HS-5 (cell line): ENCODE measurements at places on chromosomes 16 and 17.

DNA sequence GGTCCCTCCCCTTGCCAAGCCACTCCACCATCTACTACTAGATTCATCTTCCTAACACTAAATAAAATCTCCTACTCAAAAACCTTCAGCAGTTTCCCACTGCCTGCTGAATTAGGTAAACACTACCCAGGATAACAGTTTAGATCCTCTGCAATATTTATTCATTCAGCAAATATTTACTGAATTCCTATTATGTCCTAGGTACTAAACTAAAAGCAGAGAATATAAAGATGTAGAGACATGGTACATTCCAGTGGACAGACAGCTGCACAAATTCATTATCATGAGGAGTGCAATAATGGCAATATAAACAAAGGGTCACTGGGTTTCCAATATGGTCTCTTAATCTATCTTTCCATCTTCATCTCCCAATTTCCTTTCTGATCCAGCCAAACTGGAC lies 30.7 kb upstream of the HOXB13 start:
- DNase-seq, result no peak

GRCh38 chr17:50065056-50065455 lies 9.1 kb downstream of the ITGA3 start:
- DNase-seq, result no peak

- no peak for DNase-seq
These were observed 82.5 kb upstream of the TNRC6C start for GRCh38 chr17:77875881-77876509.

GRCh38 chr16:75236736-75237397 lies 14.6 kb downstream of the BCAR1 start:
- no peak for DNase-seq

GRCh38 chr16:3059041-3059722 lies 6.3 kb upstream of the IL32 start:
- DNase-seq, result peak; percentile 46

DNA sequence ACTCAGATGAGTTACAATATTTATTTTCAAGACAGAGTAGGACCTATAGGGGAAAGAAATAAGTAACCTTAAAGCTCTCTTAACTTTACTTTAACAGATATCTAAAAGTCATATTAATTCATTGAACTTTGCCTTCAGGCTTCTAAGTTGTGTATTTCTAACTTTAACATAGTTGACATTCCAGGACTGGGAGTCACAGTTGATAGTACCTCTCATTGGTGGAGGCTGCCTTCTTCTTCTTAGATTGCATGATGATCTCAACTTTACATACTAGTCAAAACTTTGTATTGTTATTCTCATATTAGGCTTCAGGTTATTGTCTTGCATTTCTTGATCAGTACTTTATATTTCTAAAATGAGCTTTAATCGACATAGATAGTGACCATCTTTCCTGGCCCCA lies 350.1 kb upstream of the KIF2B start:
- DNase-seq, result no peak

DNA sequence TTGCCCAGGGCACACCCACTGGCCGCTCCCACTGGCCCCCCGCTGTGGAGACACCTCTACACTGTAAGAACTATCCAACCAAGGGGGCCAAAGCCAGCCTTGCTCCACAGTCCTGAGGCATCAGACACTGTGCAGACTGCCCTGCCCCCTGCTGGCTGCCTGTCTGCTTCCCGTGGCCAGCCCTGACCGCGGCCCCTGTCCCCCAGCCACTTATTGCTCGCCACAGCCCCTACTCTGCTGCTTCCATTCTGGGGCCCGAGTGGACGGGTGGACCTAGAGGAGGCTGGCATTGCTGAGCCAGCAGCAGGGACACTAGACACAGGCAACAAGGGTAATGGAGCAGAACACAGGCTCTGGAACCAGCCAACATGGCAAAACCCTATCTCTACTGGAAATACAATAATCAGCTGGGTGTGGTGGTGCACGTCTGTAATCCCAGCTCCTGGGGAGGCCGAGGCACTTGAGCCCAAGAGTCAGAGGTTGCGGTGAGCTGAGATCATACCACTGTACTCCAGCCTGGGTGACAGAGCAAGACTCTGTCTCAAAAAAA lies 19.7 kb upstream of the LRRC37A3 start:
- no peak for DNase-seq

DNA sequence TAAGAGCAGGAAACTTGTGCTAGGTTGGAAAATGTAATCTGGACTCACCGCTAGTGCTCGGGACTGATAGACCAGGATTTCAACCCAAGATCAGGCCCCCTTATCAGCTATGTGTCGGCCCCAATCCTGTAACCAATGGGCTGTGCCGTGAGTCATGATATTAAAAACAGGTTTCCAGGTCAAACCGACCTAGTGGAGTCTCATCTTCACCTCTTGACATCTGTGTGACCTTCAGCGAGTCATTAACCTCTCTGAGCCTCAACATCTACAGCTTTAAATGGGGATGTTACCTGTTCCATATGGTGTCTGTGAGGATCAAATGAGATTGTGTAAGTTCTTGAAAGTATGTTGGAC lies 512 bp downstream of the PMM2 start:
- DNase-seq, result peak; percentile 9

DNA sequence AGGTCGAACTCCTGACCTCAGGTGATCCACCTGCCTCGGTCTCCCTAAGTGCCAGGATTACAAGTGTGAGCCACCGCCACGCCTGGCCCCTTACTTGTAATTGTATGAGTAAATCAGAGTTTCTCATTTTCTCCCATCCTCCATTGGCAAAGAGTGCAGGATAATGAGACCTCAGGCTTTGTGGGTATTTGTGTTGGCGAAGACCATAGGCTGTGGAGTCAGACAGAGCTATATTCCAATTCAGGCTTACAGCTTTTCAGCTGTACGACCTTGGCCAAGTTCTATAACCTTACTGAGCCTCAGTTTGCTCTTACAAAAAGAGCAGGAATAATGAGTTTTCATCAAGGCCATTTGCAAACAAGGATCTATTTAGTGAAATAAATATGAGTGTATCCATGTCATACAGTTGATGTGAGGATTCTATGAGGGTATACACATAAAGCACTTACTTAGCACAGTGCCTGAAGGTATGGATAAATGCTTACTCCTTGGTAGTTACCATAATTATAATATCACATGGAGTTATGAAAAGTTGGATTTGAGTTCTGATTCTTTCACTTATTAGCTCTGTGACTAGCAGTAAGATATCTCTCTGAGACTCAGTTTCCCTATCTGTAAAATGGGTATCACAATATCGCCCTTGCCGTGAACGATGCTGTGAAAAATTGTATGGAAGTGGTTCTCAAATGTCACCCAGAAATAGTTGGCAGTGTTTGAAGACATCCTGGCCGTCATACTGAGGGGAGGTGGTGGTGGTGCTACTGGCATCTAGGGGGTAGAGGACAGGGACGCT lies 25.6 kb upstream of the CPPED1 start:
- no peak for DNase-seq

GRCh38 chr17:28187931-28188330 lies 131.1 kb upstream of the TMEM97 start:
- DNase-seq, result no peak

- DNase-seq, result no peak
These were observed at the start of the genes ABI3 and GNGT2 for GRCh38 chr17:49210158-49211029. Gene ABI3 (plus strand): TSS chr17:49210707. CDS start chr17:49210725, 18 bp downstream. Gene GNGT2 (minus strand): TSS chr17:49210574. CDS start chr17:49207422, 3,152 bp downstream.

- no peak for DNase-seq
These were observed 15.4 kb downstream of the REXO5 start for GRCh38 chr16:20821682-20822081.

GRCh38 chr16:81891736-81892364 lies 112.8 kb downstream of the PLCG2 start:
- DNase-seq, result no peak

GRCh38 chr17:1123393-1123831 lies 56.4 kb downstream of the ABR start:
- no peak for DNase-seq

DNA sequence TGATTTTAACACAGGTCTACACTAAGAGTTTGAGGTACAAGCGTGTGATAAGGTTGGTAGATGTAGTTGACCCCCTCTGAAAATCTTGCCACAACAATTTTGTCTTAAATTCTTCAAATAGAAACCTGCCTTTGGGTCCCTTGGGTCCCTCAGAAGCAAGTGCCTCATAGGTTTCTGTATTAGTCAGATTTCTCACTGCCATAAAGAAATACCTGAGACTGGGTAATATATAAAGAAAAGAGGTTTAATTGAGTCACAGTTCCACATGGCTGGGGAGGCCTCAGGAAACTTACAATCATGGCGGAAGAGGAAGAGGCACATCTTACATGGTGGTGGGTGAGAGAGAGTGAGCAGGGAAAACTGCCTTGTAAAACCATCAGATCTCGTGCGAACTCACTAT lies 301.2 kb downstream of the MAP2K6 start:
- DNase-seq, result no peak

GRCh38 chr17:61420745-61421398 lies 21.2 kb downstream of the TBX2 start:
- no peak for DNase-seq

GRCh38 chr16:85437166-85438052 lies 175.7 kb upstream of the GSE1 start:
- no peak for DNase-seq

DNA sequence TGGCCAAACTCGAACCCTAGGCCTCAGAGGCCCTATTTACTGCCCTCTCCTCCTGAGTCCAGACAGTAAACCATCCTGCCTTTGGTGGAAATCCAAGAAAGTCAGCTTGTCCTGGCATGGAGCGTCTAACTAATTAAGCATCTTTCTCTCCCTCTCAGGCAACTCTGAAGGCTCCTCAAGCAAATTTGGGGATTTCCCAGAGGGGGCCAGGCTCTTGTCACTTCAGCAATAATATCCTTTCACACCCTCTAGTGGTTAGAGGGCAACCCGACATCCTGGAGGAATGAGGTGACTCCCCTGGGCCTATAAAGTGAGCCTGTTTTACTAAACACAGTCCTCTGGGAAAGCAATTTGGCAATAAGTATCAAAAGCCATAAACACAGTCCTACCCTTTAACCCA lies 60.4 kb downstream of the NOG start:
- DNase-seq, result peak; percentile 8

GRCh38 chr17:77744066-77744988 lies 214.2 kb upstream of the TNRC6C start:
- DNase-seq, result no peak

DNA sequence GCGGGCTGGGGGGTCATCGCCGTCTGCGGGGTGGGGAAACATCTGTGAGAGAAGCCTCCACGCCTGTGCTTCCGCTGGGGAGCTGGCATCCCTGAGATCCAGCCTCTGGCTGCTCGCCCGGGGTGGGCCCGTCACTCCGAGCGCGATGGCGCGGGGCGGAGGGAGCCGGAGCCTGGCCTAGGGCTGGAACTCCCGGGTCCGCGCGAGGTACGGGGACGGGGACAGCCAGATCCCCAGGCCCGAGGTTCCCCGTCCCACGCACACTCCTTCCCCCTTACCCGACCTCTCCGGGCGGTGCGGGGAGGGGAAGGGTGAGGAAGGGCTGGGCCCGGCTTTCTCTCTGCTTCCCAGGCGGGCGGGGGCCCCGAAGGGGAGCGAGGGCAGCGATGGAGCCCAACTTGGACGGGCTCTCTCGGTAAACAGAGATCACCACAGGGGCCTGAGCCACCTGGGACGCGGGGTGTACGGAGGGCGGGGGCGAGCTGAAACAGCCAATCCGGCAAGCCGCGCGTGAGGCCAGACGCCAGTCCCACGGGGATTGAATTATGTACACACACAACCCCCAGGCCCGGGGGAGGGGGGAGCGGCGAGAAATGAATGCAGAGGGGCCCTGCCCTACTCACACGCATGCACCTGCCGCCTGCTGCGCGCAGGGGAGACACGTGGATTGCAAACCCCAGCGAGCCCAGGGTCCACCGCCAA lies at the start of gene SLC16A11:
SLC16A11 (minus strand) TSS at position 596 of the 702 bp plus-strand sequence; CDS start at position 17, 579 bp downstream.
- no peak for DNase-seq

DNA sequence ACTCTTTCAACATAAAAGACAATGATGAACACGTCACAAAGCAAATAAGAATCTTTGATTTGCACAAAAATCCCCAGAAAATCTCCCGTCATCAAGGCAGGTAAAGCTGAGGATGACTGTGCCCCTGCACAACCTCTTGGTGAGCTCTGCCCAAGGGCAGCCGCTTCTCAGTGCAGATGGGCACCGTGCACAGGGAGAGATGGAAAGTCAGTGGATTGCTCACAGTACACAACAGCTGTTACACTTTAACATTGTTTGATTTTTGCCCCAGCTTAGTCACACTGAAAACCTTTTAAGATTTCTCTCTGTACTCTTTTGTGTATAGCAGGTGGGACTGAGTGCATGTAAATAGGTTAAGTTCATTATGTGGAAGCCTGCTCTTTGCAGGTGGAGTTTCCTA lies 104.2 kb downstream of the CDK5R1 start:
- no peak for DNase-seq

DNA sequence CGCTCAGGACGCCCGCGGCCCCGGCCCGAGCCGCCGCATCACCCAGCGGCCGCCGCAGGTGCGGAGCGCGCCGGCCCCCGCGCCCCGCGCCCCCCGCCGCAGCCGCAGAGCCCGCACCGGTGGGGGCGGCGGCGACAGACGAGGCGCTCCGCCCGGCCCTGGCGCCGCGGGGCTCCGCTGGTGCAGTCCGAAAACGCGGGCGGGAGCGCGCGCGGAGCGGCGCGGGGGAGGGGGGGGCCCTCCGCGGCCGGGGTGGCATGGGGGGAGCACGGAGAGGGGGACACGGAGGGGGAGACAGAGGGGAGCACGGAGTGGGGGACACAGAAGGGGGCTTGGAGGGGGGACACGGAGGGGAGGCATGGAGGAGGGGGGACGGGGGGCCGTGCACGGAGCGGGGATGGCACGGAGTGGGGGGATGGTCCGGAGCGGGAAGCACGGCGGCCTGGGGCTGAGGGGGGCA lies at the start of gene AATK:
AATK (minus strand) TSS at position 189 of the 460 bp plus-strand sequence. CDS start 229 bp downstream, outside the sequence.
- DNase-seq, result no peak

- DNase-seq, result no peak
These were observed 46.5 kb downstream of the GAS7 start for GRCh38 chr17:10151667-10152496.

GRCh38 chr16:1162701-1163566 lies 10.0 kb downstream of the CACNA1H start:
- no peak for DNase-seq

GRCh38 chr16:66936462-66936861 lies 1.1 kb downstream of the CES2 start:
- no peak for DNase-seq

- no peak for DNase-seq
These were observed 3.4 kb downstream of the FAM222B start for GRCh38 chr17:28839221-28839620.
